Neural progenitor cell (in vitro differentiated cells): ENCODE measurements at places on chromosomes 1 and 21. TPM values are rescaled to one million over a fixed set of nuclear protein-coding genes. Genes with fewer than 3 reads are reported as not detected.

DNA sequence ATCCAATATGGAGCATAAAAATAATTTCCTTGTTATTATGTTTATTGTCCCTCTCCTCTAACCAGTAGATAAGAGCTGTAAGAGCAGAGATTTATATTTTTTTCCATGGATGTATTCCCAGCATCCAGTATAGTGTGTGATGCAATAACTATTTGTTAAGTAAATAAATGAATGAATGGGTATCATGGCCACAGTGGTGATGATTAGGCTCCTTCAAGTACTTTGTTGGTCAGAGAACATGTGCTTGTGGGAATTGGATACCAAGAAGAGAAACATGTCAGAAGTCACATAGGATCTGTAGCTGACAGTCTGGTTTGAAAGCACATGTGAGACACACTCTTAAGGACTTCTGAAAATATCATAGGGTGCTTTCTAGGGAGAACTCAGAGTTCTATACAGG is 588.5 kb downstream of the AGBL4 start:
- no peak for DNase-seq

DNA sequence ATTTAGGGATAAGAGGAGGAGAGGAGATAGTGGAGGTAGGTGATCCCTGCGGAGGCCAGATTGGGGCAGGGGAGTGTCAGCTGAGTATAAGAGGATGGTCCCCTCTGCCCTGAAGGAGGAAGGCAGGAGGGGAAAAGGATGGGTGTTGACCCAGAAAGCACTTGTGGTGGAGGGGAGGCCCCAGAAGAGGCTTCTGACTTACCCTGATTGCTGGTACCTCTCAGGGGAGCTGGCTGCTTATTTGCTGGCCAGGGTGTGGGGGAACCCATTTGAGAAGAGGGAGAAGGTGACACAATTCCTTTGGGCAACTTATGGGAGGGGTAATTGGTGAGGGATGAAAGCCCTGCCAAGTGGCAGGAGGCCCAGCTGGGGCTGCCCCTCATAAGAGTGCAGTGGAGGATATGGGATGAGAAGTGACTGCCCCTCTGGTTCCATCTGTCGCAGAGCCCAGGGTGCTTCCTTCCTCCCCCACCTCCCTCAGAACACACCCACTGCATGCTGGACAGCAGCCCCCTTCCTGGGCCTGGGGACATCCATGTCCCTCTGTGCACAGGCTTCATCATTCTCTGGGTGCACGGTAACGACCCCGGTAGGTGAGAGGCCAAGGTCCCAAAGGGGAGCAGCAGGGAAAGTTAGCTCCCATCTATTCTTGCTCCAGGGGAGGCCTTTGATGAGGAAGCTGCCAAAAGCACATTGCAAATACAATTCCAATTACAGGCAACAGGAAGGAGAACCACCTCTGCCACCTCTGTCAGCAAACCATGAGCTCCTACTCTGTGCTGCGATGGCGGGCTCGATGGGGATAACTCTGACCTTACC is 1.4 kb upstream of the PCSK9 start:
- DNase-seq, result no peak

The TMPRSS3 gene
- not detected in 2 replicates for total RNA-seq

DNA sequence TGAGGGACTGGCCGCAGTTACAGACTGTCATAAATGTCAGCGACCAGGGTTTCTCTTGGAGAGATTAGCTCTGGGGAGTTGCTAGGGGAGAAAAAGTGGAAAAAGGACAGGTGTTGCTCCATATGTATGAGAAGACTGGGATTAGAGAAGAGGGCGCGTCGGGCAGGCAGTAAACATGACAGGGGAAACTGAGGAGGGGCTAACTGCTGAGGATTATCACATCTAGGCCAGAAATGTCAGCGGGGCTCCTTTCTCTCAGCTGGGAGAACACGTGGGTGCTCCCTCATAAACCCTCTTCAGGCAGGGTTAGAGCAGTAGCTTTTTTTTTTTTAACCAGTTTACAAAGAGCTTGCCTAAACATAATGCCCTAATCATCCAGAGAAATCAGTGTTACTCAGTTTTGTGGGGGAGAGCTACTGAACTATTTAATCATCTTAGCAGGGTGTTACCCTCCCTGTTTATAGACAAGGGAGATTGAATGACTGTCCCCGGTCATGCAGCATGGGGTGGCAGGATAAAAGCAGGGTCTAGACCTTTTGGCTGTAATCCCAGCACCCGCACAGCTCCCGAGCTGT is 35.2 kb downstream of the ELAPOR1 start:
- peak; percentile 42 for DNase-seq

The KRTAP26-1 gene
- not detected in 2 replicates for total RNA-seq

- no peak for DNase-seq
These were observed 141.8 kb upstream of the ADAMTS5 start for GRCh38 chr21:27108701-27109100.

DNA sequence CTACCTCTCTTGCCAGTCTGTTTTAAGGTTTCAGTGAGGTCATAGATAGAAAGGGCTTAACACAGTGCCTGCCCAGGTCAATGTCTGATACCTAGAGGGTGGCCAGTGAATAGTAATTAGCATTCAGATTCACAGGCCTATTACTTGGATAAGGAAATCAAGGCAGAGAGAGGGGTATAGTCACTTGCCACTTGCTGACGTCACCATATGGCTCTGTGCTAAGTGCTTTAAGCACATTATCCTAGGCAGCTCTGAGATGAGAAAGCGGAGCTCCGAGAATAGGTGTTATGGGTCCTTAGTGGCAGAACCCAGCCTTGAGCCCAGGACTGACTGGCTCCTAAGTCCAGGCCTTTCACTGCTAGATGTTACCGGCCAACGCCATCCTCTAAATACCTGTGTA is 51.5 kb upstream of the DAB1 start:
- no peak for DNase-seq

The PTGS2 gene
- 0.03 and 0.37 TPM in 2 replicates for total RNA-seq

DNA sequence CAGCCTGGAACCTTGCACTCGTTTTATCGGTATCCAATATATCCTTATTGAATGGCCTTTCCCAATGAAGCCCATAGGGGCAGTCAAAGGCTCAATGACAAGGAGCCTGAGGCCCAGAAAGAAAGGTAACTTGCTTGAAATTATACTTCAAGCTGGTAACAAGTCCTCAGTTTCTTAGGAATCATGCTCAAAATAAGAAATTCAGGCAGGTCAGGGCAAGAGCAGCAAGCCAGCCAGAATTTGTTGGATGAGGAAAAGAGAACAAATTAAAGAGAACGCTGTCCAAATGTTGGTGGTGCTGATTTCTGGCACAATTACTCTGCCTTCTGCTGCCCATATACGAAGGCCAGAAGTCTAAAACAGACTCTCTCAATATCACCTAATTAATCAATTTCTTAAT is 77.6 kb downstream of the DDX20 start:
- peak; percentile 61 for DNase-seq

GRCh38 chr1:44389437-44389836 is 15.6 kb upstream of the RNF220 start:
- DNase-seq, result no peak

DNA sequence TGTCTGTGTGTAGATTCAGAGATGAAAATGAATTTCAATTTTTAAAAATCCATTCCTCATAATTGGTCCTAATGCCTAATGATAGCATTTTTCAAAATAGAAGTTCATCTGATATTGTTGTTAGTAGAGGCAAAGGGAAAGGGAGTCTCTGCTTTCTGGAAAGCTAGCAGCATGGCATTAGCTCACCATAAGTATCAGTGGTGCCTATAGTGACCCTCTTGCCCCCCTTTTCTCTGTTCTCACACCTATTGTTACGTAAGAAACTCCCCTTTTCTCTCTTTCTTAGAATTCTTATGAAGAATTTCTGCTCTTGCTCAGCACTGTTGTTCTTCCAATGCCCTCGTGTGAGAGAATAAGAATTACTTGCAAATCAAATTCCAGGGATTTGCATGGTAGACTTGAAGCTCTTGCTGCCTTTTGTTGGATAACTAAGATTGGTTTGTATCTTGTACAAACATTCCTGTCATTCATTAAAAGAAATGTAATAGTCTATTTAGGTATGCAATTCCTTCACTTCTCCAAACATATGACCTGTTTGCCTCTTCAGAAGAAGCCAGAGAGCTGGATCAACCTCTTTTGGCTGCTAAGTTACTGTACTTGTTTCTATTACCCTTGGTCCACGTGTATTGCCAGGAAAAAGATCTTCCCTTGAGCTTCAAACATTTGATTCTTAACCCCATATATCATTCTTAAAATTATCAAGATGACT is 69.2 kb upstream of the MAGI3 start:
- no peak for DNase-seq

- no peak for DNase-seq
These were observed 508.8 kb upstream of the CAMK1G start for GRCh38 chr1:209074575-209075250.

- no peak for DNase-seq
These were observed 62.1 kb downstream of the PCNT start for GRCh38 chr21:46385846-46386733.

DNA sequence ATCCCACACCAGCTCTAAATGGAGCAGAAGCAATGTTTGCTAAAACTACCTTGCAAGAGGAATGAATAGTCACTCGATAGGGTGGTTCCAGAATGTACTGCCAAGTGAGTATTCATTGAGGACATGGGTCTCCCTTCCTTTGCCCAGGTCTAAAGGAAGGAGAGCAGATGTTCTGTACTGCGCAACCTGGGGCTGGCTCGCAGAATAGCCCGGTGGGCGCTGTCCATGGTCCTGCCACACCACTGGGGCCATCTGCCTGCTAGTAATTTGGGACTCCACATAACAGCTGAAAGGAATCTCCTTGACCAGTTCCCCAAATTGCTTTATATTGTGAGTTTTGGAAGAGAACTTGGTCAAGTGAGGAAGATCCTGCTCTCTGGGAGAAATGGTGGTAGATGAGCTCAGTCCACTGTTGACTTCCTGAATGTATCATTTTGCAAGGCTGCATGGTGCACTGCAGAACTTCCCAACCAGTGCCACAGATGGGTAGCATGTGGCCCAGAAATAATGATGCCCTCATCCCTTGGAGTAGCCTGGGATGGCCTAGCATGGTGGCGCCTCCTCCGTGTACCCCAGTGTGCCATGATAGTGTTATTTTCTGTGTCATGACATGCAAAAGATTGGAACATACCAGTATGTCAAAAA is 5.7 kb downstream of the SLC6A17 start:
- peak; percentile 85 for DNase-seq

DNA sequence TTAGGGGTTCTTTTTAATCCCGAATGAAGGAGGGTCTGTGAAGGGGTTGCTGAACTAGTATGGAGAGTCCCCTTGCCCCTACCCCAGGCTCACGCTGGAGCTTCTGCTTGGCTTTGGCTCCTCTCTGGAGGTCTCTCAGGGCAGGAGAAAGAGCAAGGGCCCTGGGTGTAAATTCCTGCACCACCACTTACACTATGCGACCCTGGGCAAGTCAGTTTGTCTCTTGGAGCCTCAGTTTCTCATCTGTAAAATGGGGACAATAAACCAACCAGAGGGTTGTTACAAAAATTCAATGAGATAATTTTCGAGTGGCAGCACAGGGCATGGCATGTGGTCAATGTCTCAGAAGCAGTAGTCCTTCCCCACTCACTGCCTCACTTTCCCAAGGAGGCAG is 11.4 kb downstream of the FOXO6 start:
- DNase-seq, result no peak

GRCh38 chr1:45793942-45794604 is 9.3 kb upstream of the MAST2 start:
- no peak for DNase-seq

The TXNIP gene
- 177 and 213 TPM in 2 replicates for total RNA-seq

The LCE3D gene
- not detected in 2 replicates for total RNA-seq

DNA sequence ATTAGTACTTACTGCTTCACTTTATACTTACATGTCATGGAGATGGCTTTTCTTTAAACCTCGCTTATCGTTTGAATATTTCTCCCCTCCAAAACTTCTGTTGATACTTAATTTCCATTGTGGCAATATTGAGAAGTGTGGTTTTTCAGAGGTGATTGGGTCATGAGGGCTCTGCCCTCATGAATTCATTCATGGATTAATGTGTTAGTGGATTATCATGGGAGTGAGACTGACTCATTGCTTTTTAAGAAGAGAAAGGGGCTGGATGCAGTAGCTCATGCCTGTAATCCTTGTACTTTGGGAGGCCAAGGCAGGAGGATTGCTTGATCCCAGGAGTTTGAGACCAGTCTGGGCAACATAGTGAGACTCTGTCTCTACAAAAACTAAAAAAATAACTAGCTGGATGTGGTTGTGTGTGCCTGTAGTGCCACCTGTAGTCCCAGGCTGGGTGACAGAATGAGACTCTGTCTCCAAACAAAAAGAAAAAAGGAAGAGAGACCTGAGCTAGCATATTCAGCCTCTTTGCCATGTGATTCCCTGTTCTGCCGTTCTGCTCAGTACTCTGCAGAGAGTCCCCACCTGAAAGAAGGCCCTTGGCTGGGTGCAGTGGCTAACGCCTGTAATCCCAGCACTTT is 30.2 kb downstream of the RABGAP1L start:
- no peak for DNase-seq

The S100A2 gene
- total RNA-seq, result not detected in 2 replicates

The GPR153 gene
- total RNA-seq, result 8.4 and 27.3 TPM in 2 replicates

GRCh38 chr1:114023377-114023776 is 44.1 kb downstream of the OLFML3 start:
- peak; percentile 84 for DNase-seq

DNA sequence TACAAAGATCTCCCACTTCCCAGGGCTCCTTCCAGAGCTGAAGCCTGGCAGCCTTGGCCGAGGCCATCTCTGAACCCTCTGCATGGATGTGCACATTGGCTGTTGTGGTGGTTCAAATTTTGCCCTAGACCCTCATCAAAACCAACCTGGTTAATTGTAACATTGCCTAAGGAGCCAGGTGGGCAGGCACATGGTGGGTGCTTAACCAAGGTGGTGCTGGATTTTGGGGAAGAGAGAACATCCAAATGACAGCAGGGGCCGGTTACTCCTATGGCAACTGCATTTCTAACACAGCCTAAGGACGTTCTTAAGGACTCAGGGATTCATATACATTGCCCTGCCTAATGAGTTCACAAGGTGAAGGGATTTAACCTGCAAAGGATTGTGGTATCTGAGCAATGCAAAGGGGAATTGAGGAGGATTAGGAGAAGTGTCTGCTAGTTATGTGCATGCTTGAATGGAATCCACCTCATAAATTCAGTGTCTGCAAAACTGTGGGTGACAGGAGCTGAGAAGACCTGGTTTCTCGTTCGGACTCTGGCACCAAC is 10.3 kb downstream of the RUNX1 start:
- no peak for DNase-seq

DNA sequence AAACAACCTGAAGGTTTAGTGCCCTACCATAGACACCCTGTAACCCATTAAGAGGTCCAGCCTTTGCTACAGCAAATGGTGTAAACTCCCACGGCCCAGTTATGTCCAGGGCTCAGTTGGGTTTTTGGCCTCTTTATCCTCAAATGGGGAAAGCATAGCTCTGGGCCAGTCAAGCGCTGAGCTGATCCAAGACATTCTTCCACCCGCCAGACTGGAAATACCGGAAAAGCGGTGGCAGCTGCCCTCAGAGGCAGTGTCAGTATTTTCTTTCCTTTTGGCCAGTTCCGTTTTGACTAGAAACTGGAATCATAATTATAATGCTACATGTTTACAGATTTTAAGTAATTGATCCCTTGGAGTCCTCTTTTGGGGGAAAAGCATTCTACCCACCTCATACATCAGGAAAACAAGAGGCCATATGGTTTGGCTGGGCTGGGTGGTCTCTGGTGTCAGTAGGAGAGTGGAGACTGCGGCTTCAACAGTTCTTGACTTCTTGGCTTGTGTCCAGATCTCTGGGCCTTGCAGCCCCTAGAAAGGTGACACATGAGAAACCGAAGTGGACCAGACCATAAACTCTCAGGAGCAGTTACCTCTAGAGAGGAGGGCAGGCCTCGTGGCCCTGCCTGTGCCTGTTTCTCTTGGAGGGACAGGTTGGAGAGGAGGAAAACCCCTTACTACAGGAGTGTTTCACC is 30.2 kb upstream of the CLDN14 start:
- DNase-seq, result no peak

- DNase-seq, result no peak
These were observed 12.1 kb downstream of the ARHGEF11 start for GRCh38 chr1:157033357-157033876.

The ARHGEF16 gene
- 1.3 and 7.8 TPM in 2 replicates for total RNA-seq
